Glutamatergic neuron (in vitro differentiated cells): ENCODE measurements at places on chromosomes 7 and 10. TPM values are rescaled to one million over a fixed set of nuclear protein-coding genes. Genes with fewer than 3 reads are reported as not detected.
A peak's percentile ranks its signal among the peaks of the same experiment; 100 is the strongest.

DNA sequence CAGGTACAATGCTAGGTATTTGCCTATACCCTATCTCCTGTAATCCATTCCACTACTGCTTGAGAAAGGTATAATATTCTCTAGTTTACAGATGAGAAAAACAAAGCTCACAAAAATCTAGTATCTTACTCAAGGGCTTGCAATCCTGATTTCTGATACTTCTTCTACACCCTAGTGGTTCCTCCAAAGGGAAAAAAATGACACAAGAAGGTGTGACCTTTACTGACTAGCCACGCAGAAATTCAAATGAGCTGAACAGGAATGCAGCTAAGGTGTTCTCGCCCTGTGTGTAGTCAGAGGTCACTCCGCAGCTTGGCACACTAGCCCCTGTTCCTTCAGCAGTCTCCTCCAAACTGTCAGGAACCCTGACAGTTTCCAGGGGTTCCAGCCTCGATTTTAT is 59.5 kb upstream of the TM9SF3 start:
- H3K4me1 ChIP-seq, result peaks cover 2% of the 10 kb centered on the region
- no peak overlapping the region for H3K4me3 ChIP-seq
- H3K27ac ChIP-seq, result no peak overlapping the region
- no peaks in the 10 kb centered on the region for H3K36me3 ChIP-seq

DNA sequence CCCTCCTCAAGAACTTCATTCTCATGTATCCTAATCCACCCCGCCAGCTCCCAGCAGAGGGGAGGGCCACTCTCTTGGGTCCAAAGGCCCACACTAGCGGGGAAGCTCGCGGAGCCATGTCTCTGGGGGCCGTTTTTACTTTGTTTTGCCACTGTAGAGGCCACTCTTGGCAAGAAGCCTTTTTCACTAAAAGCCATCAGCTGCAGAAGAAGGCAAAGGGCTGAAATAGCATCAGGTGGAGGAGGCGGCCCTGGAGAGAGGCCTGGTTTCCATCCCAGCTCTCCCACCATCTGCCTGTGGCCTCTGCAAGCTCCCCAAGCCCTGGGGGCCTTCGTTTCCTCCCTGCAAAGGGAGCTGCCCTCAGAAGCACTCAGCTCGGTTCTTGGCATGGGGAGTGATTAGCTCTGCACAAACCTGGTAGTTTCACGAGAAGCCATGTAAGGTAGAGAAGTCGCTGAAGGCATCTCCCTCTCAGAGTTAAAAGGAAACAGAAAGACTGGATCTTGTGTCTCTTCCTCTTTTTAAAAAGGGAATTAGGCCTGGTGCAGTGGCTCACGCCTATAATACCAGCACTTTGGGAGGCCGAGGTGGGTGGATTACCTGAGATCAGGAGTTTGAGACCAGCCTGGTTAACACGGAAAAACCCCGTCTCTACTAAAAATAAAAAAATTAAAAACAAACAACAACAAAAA is 70.3 kb downstream of the PARP12 start:
- H3K4me1 ChIP-seq, result peaks cover 23% of the 10 kb centered on the region
- H3K4me3 ChIP-seq, result no peak overlapping the region

DNA sequence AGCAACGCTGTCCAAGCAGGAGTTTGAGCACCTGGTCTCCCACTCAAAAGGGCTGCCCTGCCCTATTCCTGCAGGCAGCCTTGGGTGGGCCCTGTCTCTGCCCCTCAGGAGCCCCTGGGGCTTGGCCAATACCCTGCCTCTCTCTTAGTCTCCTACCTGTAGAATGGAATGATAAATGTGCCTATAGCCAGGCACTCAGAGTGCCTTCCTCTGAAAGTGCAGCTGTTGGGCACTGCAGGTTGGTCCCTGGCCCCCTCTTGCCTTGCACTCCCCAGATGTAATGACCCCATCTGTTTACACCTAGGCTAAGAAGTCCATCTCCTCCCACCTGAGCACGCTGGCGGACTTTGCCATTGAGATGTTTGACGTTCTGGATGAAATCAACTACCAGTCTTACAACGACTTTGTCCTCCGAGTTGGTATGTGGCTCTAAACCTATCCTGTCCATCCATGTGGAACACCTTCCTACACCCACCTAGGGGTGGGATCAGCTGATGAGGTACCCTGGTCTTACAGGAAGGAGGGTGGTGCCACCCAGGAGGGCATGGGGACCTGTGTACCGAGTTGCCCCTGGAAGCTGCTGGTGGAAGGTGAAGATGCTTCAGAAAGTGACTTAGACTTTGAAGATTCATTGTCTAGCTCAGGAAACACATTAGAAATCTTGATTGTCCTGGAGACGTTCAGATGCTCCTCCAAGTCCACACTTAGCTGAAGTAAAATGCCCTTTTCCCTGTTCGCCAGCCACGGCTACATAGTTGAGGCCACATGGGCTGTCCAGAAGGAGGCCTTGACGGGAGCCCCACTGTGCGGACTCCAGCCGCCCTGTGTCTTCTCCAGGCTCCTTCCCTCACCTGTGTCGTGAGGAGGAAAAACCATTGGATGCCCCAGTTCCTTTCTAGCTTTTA is 134.1 kb downstream of the ADCY1 start:
- H3K4me3 ChIP-seq, result no peak overlapping the region
- DNase-seq, result no peak
- H3K27ac ChIP-seq, result no peak overlapping the region

GRCh38 chr10:73332379-73332778 is 26.3 kb downstream of the CFAP70 start:
- no peaks in the 10 kb centered on the region for H3K4me1 ChIP-seq
- DNase-seq, result no peak
- H3K4me3 ChIP-seq, result no peak overlapping the region
- H3K36me3 ChIP-seq, result no peaks in the 10 kb centered on the region

DNA sequence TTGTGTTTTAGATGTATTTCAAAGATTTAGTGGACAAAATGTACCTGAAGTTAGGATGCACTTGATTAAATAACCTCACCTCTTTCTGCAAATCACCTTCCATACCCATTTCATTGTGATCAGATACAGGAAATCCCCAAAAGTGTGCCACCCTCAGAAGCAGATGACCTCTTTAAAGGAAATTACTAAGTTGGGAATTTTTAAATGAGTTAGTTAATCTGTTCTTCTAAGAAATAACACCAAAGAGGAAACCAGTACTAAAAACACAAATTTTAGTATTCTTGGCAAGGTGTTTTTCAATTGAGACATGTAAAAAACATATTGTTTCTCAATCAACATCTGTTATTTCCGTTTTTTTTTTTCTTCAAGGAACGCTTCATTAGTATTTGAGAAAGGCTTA is 4.6 kb upstream of the SEMA3A start:
- H3K27me3 ChIP-seq, result peaks cover 2% of the 10 kb centered on the region
- DNase-seq, result no peak
- H3K27ac ChIP-seq, result no peak overlapping the region

CTAGE15 gene
- not detected for total RNA-seq

DNA sequence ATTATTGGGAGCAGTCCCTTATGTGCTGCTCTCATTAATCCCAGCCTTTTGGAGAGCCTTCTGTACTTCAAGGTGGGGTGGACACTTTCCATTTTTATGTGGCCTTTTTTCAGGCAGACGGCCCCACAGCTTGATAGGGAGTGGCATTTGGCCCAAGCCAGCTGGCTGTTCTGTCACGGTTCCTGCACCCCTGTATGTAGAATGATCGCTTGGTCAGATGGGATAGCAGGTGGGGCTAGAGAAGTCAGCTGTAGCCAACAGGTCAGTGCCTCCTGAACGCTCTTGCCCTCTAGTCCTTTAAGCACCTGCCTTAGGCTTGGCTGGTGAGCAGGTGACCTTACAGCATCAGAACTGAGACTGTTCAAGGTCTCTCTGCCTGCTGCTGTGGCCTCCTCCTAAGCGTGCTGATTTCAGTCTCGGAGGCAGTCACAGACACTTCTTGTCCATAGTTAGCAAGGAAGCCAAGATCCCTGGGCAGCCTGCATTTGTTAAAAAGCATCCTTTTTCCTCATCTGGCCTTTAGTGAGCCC is 95.3 kb downstream of the LRRC4 start:
- H3K27ac ChIP-seq, result peak overlapping the region; percentile 57
- peaks cover 32% of the 10 kb centered on the region for H3K4me1 ChIP-seq
- H3K4me3 ChIP-seq, result peak overlapping the region; percentile 30
- peak; percentile 19 for DNase-seq

- no peaks in the 10 kb centered on the region for H3K4me1 ChIP-seq
- H3K27ac ChIP-seq, result no peak overlapping the region
- no peak for DNase-seq
- no peaks in the 10 kb centered on the region for H3K27me3 ChIP-seq
Measured at GRCh38 chr10:66144016-66144415, 781.8 kb upstream of the LRRTM3 start.

- DNase-seq, result peak; percentile 4
- peaks cover 4% of the 10 kb centered on the region for H3K27me3 ChIP-seq
- H3K27ac ChIP-seq, result no peak overlapping the region
- H3K36me3 ChIP-seq, result peaks cover 19% of the 10 kb centered on the region
Measured at GRCh38 chr10:1550291-1550595, 187.1 kb downstream of the ADARB2 start.

- DNase-seq, result no peak
- H3K36me3 ChIP-seq, result no peaks in the 10 kb centered on the region
Measured at GRCh38 chr10:104351061-104351702, 2.5 kb upstream of the CFAP58 start.

SPDYE11 gene
- 0.25 TPM for total RNA-seq

PPP1R17 gene
- total RNA-seq, result 657 TPM

UTF1 gene
- total RNA-seq, result 0.61 TPM

GRCh38 chr7:151630851-151631569 is 111.3 kb upstream of the RHEB start:
- no peak for DNase-seq
- peak overlapping the region; percentile 89 for H3K4me3 ChIP-seq
- H3K27ac ChIP-seq, result peak overlapping the region; percentile 65

OR2A5 gene
- not detected for total RNA-seq
